Caki2 (cell line): ENCODE measurements at places on chromosomes 5 and 9.

GRCh38 chr5:176371621-176372539 is 6.6 kb downstream of the ARL10 start:
- DNase-seq, result no peak

DNA sequence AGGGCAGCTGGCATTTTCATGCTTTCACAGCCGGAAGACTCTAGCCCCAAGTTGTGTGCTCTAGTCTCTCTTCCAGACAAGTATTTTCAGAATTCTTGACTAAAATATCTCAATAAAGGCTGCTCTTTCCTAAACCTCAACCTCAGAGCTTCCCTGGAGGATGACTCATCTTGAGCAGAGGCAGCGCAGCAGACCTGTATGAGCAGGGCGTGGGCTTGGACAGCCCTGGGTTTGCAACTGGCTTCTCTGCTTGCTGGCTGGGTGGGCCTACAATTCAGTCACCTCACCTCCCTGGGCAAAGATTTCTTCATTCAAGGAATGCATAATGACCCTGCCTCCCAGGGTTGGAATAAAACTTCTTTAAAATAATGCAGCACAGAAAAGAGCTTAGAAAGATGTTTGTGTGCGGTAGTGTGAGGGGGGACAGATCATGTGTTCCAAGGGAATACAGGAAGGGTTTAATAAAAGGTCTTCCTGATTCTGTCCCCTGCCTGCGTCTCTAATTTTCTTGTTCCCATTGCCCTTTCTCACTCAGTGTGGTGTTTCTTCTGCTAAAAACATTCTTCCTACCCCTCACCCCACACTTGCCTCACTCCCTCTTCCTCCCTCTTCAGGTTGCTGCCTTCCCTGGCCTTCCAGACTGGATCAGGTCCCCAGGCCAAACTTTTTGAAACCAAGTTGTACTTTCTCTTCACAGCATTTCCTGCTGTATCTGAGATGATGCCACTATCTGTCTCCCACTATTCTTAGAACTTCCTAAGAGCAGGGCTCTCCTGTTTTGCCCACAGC is 39.4 kb upstream of the MAP1B start:
- DNase-seq, result peak; percentile 46

- no peak for DNase-seq
Measured at GRCh38 chr9:28866951-28867350, 1293.7 kb upstream of the C9orf72 start.

DNA sequence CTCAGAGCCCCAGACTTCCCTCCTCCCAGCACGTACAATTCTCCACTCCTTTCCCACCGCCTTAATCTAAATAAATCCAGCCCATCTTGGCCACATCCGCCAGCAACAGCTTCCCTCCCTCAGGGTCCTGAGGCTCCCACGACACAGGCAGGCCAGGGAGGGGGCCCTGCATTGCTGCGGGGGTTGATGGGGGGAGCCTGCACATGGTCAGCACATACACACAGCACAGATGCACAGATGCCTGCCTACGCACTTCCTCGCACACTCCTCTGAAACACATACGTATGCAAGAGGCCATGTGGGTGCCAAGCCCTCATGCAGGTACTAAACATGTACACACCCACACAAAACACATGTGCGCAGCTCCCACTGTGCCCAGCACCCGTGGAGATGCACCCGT is 14.8 kb downstream of the PDGFRB start:
- DNase-seq, result no peak

GRCh38 chr5:152288917-152289595 is 116.0 kb downstream of the NMUR2 start:
- DNase-seq, result no peak

- no peak for DNase-seq
Measured at GRCh38 chr5:132228241-132229035, 785 bp upstream of the P4HA2 start.

DNA sequence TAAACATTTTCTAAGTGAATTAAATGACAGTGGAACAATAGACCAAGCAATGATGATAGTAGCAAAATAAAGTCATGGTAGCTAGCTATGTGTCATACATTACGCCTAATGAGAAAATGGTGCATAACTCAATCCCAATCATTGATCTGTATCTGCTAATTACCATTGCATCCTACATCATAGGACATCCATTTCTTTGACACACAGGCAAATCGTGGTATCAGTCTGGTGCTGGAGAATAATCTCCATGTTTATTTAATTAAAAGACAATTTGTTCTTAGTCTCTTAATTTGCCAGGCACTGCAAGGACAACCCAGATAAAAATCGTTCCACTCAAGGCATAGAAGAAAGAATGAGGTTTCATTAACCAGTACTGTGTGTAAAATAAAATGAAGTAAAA is 89.6 kb upstream of the SMC5 start:
- DNase-seq, result no peak

GRCh38 chr9:34451545-34451944 is 6.8 kb downstream of the FAM219A start:
- DNase-seq, result no peak

DNA sequence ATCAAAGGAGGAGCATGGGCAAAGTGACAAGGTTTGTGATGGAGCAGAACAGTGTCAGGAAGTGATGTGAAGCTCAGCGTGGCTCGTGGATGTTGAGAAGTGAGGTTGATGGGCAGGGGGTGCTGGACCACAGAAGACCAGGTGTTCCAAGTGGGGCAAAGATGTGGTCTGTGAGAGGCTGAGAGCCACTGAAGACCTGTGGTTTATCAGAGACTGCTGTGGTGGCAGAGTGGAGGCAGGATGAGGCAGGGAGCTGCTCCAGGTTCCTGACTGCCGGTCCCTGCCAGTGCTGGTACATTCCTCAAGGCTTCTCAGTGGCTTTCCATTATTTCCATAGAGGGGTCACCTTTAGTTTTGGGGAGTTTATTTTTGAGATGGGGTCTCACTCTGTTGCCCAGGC is 19.1 kb downstream of the PALM2AKAP2 start:
- DNase-seq, result no peak

GRCh38 chr5:154315196-154315595 is 124.7 kb downstream of the GALNT10 start:
- no peak for DNase-seq

- no peak for DNase-seq
Measured at GRCh38 chr5:143434261-143435209, 31.0 kb upstream of the NR3C1 start.

- DNase-seq, result no peak
Measured at GRCh38 chr9:36718612-36719011, 145.9 kb downstream of the MELK start.

- DNase-seq, result no peak
Measured at GRCh38 chr5:98514215-98514614, 259.2 kb upstream of the RGMB start.

DNA sequence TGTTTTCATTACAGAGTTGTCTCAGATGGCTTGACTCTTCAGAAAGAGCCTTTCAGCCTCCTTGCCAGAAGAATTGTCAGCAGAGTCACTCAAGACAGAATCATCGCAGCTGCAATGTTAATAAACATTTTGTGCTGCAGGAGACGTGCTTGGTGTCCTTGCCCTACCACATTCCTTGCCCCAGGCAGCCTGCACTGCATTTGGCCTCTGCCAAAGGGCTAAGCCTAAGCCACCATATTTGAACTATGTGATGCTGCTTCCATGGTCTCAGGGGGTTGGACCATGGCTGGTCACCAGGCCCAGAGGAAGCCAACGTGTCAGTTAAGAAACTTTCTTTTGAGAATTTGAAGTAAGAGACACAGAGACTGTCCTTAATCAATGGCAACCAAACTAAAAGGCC is 145.4 kb downstream of the ACTL7B start:
- no peak for DNase-seq

DNA sequence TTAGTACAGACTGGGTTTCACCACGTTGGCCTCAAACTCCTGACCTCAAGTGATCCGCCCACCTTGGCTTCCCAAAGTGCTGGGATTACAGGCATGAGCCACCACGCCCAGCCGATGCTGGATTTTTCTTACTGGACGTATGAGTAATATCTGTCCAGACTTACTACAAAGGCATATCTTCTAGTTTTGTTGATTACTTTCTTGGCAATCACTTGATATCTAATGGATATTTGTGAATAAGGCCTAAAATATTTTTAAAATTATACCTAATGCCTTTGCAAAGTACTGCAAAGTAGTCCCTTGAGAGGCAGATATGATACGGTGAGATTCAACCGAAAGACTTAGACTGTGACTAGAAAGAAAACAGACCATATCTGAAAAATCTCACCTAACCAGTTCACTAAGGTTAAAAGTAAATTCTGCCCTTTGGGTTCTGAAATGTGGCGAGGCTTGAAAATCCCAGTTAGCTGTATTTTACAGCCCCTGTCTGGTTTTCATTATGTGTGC is 152.1 kb downstream of the GNAQ start:
- no peak for DNase-seq

DNA sequence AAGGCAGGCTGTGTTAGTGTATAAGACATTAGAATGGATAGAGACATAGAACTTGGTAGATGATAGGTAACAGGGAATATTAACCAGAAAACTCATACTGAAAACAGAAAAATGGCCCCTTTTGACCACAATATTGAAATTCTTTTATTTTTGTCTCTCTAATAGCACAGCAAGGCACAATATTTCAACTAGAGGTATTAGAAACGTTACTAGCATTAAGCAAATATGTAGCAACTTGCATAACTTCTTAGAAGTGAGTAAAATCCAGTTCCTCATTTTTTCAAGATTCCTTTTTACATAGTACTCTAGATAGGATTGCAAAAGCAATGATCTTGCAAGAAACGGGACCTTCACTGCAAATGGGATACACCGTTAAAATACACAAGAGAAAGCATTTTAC is 102.7 kb upstream of the VCAN start:
- no peak for DNase-seq

DNA sequence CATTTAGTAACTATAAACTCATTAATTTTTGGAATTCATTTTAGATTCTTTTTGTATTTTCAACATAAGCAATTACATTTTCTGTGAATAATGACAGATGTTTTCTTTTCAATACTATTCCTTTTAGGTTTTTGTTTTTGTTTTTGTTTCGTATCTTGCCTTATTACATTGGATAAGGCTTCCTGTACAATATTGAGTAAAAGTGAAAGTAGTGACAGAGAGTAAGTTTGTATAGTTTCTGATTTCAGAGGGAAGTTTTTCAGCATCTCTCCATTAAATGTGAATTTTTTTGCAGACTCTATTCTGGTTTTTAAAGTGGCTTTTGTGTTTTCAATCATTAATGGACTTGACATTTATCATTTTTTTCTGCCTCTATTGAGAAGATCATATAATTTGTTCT is 12.8 kb upstream of the CAMK4 start:
- no peak for DNase-seq

GRCh38 chr5:177317959-177318377 is 6.3 kb upstream of the MXD3 start:
- peak; percentile 61 for DNase-seq

DNA sequence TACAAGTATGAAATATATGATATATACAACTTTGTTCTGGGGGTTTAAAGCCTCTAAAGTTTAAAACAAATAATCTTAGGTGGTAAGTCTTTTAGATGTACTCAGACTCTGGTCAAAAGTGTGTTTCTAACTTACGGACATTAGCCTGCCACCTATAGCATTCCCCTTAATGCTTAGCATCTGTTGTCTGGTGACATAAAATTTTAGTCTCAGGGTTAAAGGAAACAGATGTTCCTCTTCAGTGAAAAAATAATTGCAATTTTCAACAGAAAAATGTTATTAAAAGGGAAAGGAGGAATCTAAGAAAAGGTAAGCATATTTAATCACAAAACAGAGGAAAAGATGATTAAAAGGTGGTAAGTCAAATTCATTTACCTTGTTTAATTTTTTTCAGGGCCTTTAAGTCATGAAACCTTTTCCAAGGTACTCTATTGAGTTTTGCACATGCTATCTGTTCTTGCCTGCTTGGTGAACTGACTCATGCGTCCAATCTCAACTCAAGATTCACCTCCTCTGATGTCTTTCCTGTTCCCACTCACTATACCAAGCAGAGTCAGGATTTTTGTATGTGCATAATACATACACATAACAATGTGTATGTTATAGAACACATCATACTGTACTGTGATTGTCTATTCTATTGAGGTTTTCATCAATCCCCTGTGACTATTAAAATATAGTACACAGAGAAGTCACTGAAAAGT is 7.9 kb downstream of the TMEM167A start:
- DNase-seq, result no peak

DNA sequence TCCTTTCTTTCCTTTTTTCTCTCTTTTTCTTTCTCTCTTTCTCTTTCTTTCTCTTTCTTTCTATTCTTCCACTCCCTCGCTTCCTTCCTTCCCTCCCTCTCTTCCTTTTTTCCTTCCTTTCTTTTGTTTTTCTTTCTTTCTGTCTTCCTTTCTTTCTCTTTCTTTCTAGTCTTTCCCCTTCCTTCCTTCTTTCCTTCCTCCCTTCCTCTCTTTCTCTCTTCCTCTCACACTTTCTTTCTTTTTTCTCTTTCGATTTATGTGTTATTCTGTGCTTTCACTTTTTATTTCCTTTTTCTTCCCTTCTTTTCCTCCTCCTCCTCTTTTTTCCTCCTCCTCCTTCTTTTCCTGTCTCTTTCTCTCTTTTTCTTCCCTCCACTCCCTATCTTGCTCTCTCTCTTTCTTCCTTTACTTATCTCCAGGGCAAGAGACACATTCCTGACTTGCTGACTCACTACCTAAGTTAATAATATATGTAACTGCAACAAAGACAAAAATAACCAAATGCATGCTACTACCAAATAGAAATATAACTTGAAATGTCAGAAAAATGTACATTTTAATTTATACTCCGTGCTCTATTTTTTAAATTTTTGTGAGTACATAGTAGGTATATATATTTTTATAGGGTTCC is 445.5 kb downstream of the GABRG2 start:
- DNase-seq, result peak; percentile 59

GRCh38 chr9:128001779-128002298 is 21.1 kb upstream of the EEIG1 start:
- DNase-seq, result peak; percentile 95

- no peak for DNase-seq
Measured at GRCh38 chr5:113601423-113601822, 87.9 kb downstream of the YTHDC2 start.

DNA sequence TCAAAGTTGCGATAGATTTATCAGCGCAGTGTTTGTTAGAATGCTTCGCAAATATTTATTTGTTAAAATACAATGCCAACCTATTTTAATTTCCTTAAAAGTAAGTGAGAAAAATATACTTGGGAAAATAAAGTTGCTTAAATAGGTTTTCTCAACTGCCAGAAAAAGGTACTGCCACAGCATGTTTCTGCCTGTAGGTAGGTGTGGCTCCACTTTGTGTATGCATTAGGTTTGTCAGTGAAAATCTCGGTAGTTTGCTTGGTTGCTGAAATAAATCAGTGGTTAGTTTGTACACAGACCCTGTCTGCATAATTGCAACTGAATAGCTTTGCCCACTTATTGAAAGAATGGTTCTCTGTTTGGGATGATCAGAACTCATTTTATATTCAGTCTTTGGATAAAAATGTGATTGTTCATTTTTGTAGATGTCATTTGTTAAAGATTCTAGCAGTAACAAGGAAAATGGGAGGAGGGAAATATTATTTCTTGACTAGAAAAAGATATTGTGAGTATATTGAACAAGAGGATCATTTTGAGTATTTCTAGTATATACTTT is 25.7 kb downstream of the C9orf85 start:
- DNase-seq, result no peak

DNA sequence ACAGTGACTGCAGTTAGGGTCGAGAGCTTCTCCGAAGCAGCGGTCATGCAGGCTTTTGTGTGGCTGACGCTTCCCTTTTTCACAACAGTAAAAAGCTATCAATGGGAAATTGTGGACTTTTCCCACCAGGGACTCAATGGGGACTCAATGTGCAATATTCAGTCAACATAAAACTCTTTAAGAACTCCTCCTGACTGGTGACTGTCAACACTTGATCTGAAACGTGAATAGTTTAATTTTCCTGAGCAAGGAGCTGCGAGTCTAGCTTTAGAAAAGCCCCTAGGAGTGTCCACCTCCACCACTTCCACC is 28.7 kb downstream of the EXOC3 start:
- no peak for DNase-seq

- peak; percentile 60 for DNase-seq
Measured at GRCh38 chr5:83095957-83096539, 18.7 kb downstream of the XRCC4 start.
